Cortex of kidney (tissue), 1 donor: ENCODE measurements at places on chromosomes 13 and 19.

DNA sequence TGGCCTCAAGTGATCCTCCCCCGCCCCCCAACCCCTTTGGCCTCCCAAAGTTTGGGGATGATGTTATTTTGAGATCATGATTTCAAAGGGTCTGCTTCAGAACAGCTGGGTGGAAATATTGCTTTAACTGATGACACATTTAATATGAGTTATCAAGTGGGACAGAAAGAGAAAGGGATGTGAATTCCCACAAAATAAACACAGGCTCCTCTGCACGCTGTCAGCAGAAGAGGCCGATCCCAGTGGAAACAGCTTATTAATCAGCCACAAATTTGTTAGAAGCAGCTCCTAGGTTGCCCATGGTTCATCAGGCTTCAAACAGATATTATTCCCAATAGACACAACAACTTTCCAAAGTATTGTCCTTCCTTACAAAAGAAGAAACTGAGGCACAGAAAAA is 4.7 kb downstream of the DCLK1 start:
- DNase-seq = no peak

GRCh38 chr19:45779231-45780145 is 2.8 kb downstream of the DMPK start:
- DNase-seq = no peak

- no peak for DNase-seq
These were observed 34.0 kb downstream of the SERPINE3 start for GRCh38 chr13:51373451-51373850.

GRCh38 chr19:7489609-7490044 is 792 bp upstream of the PEX11G start:
- no peak for DNase-seq

- no peak for DNase-seq
These were observed 4.0 kb upstream of the FLT3LG start for GRCh38 chr19:49469828-49470614.

GRCh38 chr19:11722414-11722813 is 16.3 kb downstream of the ZNF823 start:
- no peak for DNase-seq

DNA sequence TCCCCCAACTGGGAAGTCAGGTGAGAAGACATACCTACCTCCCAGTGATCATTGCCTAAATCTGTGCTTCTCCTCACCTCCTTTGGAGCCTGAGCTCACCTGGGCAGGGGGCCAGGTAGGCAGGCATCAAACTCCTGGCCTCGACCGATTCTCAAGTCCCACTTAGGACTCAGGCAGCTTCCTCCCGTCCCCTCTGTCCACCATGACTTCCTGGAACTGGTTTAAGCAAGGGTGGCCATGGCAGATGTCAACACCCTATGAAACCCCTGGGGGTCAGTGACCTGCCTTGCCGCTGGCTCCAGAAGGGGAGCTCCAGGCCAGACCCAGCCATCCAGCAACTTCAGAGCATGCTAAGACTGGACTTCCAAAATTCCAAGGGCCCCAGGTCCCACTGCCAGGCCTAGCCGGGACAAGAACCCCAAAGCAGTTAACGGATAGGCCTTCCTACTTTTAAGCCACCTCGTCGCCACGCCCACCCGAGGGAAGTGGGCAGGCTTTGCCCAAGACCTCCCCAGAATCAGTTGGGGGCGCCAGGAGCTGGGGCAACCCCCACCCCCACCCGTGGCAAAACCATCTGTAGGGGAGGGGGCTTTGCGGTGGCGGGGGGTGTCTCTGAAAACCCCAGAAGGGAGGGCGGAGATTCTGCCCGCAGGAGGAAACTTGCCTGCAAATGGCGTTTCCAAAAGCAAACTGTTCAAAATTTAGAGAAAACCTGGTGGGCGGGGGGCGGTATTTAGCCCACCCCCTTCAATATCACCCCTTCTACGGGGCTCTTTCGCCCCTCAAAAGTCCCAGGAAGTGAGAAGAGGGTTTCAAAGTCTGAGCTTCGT is 657 bp downstream of the PLIN3 start:
- no peak for DNase-seq

DNA sequence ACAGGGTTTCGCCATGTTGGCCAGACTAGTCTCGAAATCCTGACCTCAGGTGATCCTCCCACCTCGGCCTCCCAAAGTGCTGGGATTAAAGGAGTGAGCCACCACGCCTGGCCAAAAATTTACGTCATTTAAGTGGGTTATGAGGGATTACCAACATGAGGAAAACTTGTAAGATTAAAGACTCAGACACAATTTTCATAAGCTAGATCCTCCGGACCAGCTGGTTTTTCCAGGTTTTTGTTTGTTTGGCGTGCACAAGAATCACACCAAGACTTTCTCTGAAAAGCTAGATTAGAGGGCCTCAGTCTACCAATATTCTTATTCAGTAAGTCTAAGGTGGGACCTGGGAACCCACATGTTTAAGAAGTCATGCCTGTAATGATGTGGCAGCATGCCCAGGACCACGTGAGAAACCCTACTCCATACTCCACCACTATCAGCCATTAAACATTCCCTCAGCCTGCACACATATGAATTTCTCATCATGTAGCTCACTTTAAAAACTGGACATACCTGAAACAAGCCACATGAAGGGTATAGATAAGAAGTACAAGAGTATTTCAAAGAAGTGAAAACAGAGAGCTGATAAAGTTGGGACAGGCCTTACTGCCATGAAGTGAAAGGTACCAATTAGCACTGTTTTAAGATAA is 25.7 kb downstream of the DIAPH3 start:
- DNase-seq = no peak

DNA sequence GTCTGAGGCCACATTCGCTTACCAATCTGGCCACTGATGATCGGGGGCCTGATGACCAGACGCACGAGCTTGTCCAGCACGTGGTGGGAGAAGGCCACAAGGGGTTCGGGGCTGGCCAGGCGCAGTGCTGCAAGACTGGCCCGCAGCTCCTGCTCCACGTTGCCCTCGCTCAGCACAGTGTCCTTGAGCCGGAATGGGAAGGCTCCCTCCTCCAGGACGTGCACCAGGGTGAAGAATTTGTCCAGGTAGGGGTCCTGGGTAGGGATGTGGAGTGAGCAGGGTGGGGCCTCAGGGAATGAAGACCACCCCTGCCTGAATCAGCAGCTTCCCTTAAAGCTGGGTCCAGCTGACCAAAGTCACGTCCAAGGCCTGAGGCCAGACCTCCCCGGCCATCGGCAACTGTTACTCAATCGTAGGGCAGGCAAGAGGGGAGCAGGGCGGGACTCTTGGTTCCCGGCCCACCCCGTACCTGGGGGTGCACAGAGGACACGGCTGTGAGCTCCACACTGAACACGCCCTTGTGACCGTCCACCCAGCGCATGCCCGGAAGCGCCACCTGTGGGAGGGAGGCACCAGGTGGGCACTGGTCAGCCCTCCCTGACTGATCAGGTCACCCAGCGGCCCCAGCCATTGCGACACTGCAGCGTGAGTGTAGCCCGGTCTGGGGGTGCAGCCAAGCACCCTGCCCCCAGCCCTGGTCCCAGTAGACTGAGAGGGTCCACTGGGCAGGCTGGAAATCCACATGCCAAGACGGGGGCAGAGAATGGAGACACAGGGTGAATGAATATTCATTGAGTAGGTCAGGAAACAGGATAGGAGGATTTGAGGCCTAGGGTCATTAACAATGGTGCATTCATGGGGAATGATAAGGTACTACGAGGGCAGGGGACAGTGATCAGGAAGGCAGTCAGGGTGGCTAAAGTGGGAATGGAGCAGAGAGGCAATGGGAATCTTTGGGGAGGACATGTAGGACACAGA is 2.8 kb upstream of the ANGPTL8 start:
- no peak for DNase-seq

DNA sequence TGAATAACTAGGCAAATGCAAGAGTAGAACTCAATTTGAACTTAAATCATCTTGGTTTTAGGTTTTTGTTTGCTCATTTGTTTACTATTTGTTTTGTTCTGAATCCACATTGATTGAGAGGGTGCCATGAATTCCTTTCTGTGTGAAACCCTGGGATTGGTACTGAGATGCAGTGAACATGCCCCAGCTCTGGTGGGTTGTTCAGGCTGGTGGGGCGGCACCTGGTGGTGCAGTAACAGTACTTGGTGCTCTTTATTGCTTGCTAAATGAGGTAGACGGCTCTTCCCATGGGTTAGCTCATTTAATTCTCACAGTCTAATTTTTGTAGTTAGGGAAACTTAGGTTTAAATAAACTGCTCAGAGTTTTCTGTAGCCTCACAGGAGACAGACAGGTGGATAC is 48.4 kb downstream of the WASF3 start:
- no peak for DNase-seq

DNA sequence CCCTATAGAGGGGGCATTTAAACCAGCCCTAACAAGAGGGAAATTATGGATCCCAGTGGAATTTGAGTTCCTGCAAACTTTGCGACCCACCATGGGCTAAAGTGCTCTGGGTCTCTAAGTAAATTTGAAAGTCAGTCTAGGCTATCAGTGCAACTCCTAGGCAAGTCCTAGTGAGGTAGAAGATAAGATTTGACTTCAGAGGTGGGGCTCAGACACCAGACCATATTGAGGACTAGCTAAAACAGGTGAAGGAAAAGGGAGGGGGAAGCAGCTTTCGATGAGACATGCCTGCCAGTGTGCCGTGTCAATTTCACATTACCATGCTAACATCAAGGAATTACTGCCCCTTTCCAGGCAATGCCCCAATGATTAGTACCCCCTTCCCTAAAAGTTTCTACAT is 38.4 kb downstream of the CD320 start:
- no peak for DNase-seq

DNA sequence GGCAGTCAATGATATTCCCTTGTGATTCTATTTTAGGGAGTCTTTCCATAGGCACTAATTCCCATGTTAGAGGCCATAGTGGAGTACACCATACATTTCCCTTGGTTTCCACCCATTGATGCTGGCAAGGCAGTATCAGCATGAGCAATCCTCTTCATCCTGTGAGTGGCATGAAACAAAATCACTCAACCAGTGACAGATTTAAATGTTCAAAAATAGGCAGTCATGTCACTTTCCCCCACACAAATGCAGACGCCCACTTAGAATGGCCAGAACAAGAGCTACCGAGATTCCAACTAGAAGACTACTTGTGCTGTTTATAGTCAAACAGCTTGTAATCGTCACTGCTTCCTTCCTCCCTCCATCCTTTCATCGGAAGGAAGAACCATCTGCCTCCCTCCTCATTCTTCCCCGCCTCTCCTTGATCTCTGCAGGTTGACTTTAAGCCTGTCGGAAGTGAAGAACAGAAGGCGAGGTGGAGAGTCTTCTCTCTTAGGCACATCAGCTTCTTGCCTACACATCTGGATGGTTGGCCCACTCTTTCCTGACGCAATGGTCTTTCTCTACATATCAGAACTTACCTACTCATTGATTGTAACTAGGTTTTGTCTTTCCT is 22.6 kb downstream of the RASL11A start:
- no peak for DNase-seq

DNA sequence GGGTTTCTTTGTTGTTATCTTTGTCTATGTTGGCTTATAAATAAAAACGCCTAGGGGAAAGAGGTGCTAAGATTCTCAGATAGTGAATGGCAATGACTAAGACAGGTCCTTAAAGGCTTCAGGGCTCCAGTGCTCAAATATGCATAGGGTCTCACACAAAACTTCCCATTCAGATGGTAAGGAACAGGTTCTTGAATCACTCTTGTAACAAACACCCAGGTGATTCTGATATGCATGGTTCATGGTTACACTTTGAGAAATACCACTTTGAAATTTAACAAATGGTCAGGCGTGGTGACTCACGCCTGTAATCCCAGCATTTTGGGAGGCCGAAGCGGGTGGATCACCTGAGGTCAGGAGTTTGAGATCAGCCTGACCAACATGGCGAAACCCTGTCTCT is 17.1 kb downstream of the NUDT15 start:
- DNase-seq = no peak

DNA sequence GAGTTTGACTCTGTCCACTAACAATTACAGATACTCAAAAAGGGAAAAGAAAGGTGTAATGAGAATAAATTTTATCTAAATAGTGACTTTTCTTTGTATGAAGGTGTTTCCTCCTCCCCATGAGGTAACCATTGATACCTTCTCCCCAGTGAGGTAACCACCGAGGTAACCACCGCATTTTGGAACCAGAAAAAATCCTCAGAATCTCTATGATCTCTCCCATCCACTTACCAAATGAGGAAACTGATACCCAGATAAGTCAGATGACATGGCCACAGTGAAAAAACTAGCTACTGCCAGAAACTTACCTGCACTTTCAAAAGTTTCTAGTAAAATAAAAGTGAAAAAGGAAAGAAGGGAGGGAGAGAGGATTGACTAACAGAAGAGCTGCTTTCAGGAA is 124.0 kb upstream of the FNDC3A start:
- DNase-seq = no peak

GRCh38 chr19:14370169-14370939 is 10.9 kb upstream of the ADGRE5 start:
- DNase-seq = no peak
